ENCODE measurements at places on chromosomes 2 and 18. TPM values are rescaled to one million over a fixed set of nuclear protein-coding genes. Genes with fewer than 3 reads are reported as not detected.

DNA sequence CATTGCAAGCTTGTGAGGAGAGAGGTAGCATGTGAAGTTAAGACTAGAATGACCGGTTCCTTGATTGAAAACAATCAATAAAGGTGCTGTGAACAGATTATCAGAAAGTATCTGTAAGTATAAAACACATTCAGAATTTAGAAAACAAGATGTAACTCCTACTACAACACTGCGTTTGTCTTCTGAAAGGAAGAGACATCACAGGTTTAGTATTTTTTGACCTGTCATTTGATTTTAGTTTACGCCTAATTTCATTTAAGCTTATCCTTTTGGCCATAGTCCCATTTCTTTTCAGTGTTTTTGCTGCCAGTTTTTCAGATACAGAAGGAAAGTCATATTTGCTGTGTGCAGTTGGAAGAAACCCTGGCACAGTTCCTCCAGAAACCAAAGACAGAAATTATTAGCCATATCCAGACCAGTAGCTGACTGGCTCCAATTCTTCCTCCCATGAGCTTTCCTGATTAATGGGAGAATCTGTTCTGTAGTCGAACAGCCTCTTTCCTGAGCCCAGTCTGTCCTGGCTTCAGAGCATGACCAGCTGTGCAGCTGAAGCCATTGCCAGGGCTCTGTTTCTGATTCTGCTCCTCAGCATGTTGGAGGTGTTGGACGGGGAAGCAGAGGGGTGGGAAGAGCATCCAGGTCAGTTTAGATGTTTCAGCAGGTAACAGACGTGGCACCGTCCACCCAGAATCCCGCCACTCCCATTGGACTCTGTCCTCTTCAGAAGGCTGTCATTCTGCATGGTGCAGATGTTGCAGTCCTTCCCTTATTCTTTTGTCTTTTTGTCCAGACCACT, 61.0 kb downstream of the CRIM1 start:
- DNase-seq: no peak

- DNase-seq: no peak
Measured at GRCh38 chr2:213846856-213847255, 562.6 kb downstream of the SPAG16 start.

- DNase-seq: no peak
Measured at GRCh38 chr2:127778447-127778846, 32.5 kb downstream of the WDR33 start.

- DNase-seq: no peak
Measured at GRCh38 chr2:238473523-238473922, 46.8 kb downstream of the ASB1 start.

The TMEM17 gene
- 1.1 TPM for total RNA-seq

The GDF7 gene
- total RNA-seq: 2.8 TPM
